Thymus (tissue), 14 donors: ENCODE measurements at places on chromosomes 2 and 18. TPM values are rescaled to one million over a fixed set of nuclear protein-coding genes. Genes with fewer than 3 reads are reported as not detected.

GRCh38 chr2:158968396-158969161 is at the start of gene TANC1:
Gene TANC1, plus strand, starts transcription at chr2:158968640. Its CDS starts 97,271 bp downstream, at chr2:159065911.
- H3K27me3 ChIP-seq: peaks cover 34% of the 10 kb centered on the region
- peaks cover 23% of the 10 kb centered on the region for H3K4me1 ChIP-seq
- no peaks in the 10 kb centered on the region for H3K36me3 ChIP-seq
- peak within 1 kb of the TSS; percentile 79 for H3K27ac ChIP-seq
- no peak for DNase-seq

GRCh38 chr2:214716811-214717560 is 92.5 kb downstream of the BARD1 start:
- no peaks in the 10 kb centered on the region for H3K27me3 ChIP-seq
- no peaks in the 10 kb centered on the region for H3K4me1 ChIP-seq
- H3K36me3 ChIP-seq: peaks cover 4% of the 10 kb centered on the region

DNA sequence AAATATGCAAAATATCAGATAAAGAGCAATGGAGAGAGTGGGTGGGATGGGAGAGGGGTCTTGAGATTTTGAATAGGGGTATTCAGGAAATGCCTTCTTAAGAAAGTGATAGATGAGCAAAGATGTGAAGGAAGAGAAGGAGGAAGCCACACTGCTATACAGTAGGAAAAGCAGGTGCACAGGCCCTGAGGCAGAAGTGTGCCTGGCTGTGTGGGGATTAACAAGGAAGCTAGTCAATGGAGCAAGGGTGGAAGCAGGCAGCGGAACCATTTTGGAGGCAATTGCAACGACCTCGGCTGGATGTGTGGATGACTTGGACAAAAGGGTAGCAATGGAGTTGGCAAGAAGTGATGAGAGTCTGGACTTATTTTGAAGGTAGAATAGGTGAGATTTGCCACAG is 11.0 kb upstream of the CNGA3 start:
- DNase-seq: no peak
- no peaks in the 10 kb centered on the region for H3K36me3 ChIP-seq
- H3K4me3 ChIP-seq: no peak overlapping the region
- no peaks in the 10 kb centered on the region for H3K4me1 ChIP-seq
- H3K27ac ChIP-seq: no peak overlapping the region

DNA sequence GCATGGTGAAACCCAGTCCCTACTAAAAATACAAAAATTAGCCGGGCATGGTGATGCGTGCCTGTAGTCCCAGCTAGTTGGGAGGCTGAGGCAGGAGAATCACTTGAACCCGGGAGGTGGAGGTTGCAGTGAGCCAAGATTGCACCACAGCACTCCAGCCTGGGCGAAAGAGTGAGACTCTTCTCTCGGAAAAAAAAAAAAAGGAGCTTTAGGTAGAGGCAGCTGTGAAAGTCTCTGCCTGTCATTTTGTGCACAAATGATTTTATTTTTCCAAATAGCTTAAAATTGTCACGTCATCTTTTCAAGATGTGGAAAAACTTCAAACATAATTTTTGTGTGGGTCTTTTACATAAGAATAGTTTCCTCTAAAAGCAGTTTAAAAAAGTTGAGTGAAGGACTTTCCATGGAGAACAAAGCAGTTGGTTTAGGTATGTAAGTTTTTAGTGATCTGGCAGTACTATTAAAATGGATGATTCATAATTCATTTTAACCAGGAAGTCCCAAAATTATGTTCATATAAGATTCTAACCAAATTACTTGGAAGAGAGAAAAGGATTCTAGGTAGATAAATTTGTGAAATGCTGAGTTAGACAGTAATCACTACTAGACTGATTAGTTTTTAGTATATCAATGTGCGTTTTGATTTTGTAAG is 11.5 kb downstream of the CCNYL1 start:
- no peak for DNase-seq
- H3K36me3 ChIP-seq: peaks cover 2% of the 10 kb centered on the region
- H3K4me3 ChIP-seq: no peak overlapping the region
- no peaks in the 10 kb centered on the region for H3K4me1 ChIP-seq

GRCh38 chr2:70519453-70519852 is 34.2 kb downstream of the TGFA start:
- no peaks in the 10 kb centered on the region for H3K36me3 ChIP-seq
- DNase-seq: no peak
- H3K27me3 ChIP-seq: no peaks in the 10 kb centered on the region
- no peaks in the 10 kb centered on the region for H3K4me1 ChIP-seq
- H3K4me3 ChIP-seq: no peak overlapping the region

GRCh38 chr2:176063958-176064357 is 19.8 kb downstream of the EVX2 start:
- no peaks in the 10 kb centered on the region for H3K36me3 ChIP-seq
- no peak overlapping the region for H3K27ac ChIP-seq
- H3K4me1 ChIP-seq: no peaks in the 10 kb centered on the region
- DNase-seq: no peak

DNA sequence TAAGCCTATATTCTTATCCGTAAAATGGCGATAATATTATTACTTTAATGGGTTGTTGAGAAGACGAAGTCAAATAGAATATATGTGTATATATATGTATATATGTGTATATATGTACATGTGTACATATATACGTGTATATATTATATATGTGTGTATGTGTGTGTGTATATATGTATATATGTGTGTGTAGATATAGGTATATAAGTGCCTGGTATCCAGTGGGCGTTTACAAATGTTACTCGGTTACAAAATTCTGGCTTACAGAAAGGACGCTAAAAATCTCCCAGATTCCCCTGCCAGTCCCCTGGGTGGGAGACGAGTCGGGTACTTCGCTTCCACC is 295 bp upstream of the MTX2 start:
- H3K4me3 ChIP-seq: peak overlapping the region; percentile 86
- H3K36me3 ChIP-seq: no peaks in the 10 kb centered on the region
- H3K27me3 ChIP-seq: no peaks in the 10 kb centered on the region

DNA sequence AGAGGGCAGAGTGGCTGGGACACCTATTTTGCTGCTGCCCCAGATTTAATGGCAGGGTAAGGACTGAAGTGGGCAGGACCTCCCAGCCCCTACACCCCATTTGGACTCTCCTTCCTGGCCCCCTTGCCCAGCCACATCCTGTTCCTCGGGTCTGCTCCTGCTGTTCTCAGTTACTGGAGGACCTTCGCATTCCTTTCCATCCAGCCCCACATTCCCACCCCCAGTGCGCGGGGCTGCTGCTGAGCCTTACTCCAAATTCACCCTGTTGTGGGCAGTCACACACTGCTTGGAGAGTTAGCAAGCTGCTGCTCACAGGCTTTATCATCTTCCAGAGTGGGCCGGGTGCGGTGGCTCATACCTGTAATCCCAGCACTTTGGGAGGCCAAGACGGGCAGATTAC is 75.2 kb upstream of the SLC14A2 start:
- no peaks in the 10 kb centered on the region for H3K27me3 ChIP-seq
- no peaks in the 10 kb centered on the region for H3K4me1 ChIP-seq
- H3K4me3 ChIP-seq: no peak overlapping the region
- DNase-seq: no peak
- H3K36me3 ChIP-seq: no peaks in the 10 kb centered on the region

DNA sequence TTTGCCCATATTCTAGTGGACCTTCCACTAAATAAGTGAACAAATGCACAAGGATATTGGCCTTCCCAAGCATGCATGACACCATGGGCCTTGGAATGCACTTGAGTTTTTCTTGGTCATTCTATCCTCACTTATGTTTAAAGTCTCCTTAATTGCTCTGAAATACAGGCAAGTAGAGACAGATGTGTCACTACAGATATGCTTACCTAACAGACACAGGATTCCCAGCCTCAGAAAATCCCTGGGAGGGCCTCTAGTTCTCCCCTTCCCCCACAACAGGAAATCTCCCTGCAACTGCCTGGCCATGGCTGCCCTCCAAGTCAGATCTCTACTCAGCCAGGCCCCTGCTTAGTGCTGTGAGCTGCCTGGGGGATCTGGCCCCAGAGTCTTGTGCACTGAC is 445.2 kb downstream of the IRS1 start:
- no peak overlapping the region for H3K27ac ChIP-seq
- H3K4me3 ChIP-seq: no peak overlapping the region
- no peaks in the 10 kb centered on the region for H3K27me3 ChIP-seq
- H3K4me1 ChIP-seq: no peaks in the 10 kb centered on the region
- DNase-seq: no peak

DNA sequence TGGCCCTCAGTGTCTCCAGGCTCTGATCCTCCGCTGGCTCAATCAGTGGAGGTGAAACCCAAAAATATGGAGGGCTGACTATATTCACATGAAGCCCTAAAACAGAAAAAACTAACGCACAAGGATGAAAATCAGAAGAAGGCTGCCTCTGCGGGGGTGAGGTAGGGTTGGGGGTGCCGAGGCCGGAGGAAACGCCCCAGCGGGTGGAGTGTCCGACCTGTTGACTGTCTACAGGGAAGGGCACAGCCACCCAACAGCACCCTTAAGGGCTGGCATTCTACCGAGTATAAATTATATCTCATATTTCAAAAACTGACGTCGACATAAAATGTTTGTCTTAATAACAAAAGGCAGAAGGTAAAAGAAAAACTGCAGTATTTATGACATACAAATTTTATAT is 223.5 kb downstream of the HDAC4 start:
- H3K27ac ChIP-seq: no peak overlapping the region
- H3K27me3 ChIP-seq: no peaks in the 10 kb centered on the region
- no peaks in the 10 kb centered on the region for H3K4me1 ChIP-seq

DNA sequence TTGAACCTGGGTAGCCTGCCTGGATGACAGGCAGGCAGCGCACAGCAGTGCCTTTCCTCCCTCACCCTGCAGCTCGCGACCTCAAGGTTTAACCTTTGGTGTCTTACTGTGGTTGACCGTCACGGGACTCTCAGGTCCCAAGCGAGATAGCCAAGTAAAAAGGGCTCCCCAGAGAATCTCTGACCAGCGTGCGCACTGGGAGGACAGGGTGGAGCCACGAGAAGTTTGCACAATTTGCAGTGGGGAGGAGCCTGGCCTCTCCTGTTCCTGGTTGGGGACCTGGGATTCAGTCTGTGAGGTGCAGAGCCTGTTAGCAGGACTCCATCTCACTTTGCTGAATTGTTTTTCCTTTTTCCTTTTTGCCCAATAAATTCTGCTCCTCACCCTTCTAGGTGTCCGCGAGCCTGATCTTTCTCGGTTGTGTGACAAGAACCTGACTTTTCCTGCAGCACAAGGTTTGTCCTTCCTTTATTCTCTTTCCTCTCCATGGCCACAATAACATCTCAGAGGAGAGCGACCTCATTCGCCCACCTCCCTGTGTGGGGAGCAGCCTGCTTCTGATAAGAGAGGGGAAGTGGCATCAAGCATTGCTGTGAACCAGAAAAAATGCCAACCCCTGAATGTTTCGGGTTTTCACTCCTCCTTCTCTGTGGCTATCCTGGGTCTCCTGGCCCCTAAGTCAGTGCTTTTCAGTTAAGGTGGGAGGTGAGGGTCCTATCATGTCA is 36.2 kb downstream of the POU3F3 start:
- no peaks in the 10 kb centered on the region for H3K36me3 ChIP-seq
- DNase-seq: no peak

DNA sequence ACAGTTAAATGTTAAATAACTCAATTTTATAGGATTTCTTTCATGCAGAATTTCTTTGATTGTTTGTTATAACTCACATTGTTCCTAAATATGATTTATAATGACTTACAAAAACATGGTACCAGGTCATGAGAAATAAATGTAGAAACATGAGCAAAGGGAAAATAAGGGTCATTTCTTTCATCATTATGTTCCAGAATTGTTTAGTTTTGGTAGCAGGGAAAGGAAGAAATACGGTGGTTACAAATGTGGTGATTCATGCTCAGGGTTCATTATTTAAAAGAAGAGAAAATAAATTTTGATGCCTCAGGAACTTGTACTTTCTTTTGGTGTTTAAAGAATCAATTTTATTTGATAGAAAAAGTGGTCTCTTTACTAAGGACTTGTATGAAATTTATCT is 4.4 kb downstream of the LYPD6B start:
- H3K27ac ChIP-seq: no peak overlapping the region
- DNase-seq: no peak
- no peaks in the 10 kb centered on the region for H3K36me3 ChIP-seq
- peaks cover 2% of the 10 kb centered on the region for H3K4me1 ChIP-seq

DNA sequence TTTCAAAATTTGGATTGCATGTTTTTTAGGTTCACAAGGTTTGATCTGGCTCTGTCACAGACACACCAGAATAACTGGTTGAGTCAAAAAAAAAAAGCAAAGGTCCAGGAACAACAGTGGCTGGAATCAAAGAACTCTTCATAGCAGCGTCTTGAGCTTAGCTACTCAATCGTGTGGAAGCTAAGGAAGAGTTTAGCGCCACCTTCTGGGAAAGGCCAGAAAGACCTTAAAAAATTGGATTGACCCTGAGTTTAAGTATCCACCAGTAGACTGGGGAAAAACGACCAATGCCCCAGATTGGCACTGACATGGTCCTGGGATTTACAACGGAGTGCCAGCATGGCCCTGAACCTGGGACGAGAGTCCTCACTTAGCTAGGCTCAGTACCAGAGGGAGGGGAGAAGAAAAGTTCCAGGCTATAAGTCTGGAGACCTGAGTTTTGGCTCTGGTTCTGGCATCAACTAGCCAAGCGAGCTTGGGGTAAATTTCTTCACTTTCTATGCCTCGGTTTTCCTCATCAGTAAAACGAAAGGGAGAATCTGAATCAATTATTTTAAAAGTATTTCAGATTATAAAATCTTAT is 71.1 kb upstream of the TFCP2L1 start:
- no peak overlapping the region for H3K27ac ChIP-seq
- H3K36me3 ChIP-seq: peaks cover 55% of the 10 kb centered on the region
- H3K4me3 ChIP-seq: no peak overlapping the region
- H3K4me1 ChIP-seq: no peaks in the 10 kb centered on the region

- no peaks in the 10 kb centered on the region for H3K4me1 ChIP-seq
- no peak overlapping the region for H3K4me3 ChIP-seq
- DNase-seq: no peak
- H3K27me3 ChIP-seq: no peaks in the 10 kb centered on the region
- no peaks in the 10 kb centered on the region for H3K36me3 ChIP-seq
These were observed 54.2 kb downstream of the PIEZO2 start for GRCh38 chr18:11095211-11095610.

WDR43 gene
- 49.0 TPM for total RNA-seq

CCDC68 gene
- total RNA-seq: 0.52 TPM

ZBTB14 gene
- total RNA-seq: 24.3 TPM

ACVR1 gene
- 3.0 TPM for total RNA-seq

CAPG gene
- total RNA-seq: 190 TPM

RSAD2 gene
- 26.3 TPM for total RNA-seq

TDRD15 gene
- total RNA-seq: 0.05 TPM

EMX1 gene
- 0.38 TPM for total RNA-seq

TEX44 gene
- not detected for total RNA-seq
